ENCODE measurements at places on chromosomes 2 and 18.

DNA sequence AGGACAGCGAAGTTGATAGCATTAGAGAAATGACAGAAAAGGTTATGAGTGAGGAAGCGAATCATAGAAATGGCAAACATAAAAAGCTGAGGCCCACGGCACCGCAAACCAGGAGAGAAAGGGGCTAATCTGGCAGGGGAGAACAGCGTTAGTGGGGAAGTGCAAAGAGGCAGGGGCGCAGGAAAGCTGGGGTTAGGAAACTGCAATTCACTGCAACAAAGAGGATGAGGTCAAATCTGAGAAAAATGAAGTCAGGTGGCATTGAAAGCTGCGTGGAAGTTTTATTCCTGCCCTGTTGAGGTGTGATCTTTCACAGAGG lies 653 bp upstream of the ABI2 start:
- no peak for DNase-seq

- DNase-seq: no peak
Observed at GRCh38 chr2:188414411-188414810, 122.7 kb downstream of the GULP1 start.

DNA sequence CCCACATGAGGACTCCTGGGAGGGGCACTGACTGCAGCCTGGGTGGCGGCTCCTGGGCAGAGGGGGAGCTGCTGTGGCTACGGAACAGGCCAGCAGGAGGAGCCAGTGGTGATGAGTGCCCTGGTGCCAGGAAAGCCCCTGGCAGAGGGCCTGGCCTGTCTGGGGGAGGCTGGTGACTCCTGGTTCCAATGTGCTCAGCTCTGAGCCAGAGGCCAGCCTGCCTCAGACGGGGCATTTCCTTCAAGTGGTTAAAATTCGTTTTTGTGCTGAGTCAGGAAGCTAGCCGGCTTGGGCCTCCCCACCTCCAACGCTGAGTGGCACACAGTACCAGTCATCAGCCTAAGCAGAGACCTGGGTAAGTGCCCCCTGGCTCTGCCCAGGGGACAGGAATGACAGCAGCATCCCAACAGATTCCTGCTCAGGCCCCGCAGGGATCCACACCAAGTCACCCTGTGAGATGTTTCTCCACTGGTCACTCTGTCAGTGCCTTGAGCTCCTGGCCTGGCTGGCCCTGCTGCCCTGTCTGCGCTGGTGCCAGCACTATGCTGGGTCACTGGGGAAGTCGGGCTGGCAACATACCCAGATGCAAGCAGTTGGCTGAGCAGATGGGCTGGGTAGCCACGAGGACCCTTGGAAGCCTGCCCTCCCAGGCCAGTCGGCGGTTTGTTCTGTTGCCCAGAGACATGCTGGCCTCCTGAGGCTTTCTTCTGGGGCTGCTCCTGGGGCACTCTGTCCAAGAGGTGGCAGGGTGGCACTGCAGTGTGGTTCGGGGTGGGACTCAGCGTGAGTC lies 7.1 kb upstream of the KLF11 start:
- DNase-seq: no peak

- no peak for DNase-seq
Observed at GRCh38 chr2:160741271-160741670, 247.7 kb upstream of the RBMS1 start.

DNA sequence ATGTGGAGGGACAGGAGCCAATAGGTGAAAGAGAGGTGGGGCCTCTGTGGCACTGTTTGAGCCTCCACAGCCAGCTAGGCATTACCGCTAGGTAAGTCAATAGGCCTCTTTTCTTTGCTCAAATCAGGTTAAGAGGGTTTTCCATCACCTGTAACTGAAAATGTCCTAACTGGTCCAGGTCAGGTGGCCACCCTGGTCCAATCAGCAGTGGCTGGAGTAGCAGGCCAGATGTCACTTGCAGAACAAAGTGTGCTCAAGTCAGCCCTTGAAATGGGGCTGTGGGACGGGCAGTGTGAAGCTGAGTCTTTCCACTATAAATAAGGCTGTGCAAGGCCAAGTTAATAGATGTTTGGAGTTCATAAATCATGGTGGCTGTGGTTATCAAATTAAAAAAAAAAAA lies 20.9 kb downstream of the FBXO36 start:
- no peak for DNase-seq
